Stimulated activated CD4-positive, alpha-beta T cell treated with anti-CD3 and anti-CD28 coated beads, Interleukin-15, amount 100 ng/mL, for 24 hours (primary cell): ENCODE measurements at places on chromosomes 1 and 21.

DNA sequence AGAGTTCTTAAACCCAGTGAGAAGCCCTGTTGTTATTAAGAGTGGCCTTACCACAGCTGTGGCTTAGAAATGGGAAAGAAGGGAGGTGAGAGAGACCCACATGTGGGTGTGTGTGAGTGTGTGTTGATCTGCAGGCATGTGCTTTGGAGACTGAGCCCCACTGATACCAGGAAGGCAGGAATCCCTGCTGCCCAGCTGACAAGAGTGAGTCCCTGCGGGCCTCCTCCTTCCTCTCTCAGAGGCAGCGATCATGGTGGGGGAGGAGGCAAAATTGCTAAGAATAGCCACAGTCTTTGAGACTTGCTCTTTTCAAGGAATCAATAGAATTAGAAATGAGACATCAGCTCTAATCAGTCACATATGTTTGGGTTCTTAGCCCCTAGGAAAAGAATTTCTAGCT lies 87.0 kb upstream of the WARS2 start:
- no peak for DNase-seq

DNA sequence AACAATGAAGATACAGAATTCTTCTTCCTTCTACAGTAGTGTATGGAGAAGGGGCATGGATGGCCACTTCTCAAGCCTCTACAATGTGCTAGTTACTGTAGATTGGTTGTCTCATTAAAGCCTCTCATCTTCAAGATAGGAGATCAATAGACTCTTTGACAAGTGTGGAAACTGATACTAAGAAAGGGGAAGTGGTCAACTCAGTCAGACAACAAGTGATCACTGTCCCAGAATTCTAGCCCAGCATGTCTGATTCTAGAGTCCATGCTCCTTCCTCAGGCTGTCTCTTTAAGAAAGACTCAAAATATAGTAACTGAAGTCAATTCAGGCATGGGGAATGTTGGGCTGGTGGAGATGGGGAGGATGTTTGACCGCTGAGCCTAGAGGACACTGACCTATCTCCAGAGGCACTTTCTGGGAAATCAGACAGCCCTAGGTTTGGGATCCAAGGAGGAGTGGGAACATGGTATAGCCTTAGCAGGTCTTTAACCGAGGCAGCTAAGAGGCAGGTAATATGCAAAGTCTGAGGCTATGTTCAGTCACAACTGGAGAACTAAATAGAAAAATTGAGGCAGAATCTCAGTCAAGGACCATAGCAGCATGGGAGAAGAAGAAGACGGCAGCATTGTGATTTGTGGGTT lies 39.3 kb upstream of the EYA3 start:
- no peak for DNase-seq

DNA sequence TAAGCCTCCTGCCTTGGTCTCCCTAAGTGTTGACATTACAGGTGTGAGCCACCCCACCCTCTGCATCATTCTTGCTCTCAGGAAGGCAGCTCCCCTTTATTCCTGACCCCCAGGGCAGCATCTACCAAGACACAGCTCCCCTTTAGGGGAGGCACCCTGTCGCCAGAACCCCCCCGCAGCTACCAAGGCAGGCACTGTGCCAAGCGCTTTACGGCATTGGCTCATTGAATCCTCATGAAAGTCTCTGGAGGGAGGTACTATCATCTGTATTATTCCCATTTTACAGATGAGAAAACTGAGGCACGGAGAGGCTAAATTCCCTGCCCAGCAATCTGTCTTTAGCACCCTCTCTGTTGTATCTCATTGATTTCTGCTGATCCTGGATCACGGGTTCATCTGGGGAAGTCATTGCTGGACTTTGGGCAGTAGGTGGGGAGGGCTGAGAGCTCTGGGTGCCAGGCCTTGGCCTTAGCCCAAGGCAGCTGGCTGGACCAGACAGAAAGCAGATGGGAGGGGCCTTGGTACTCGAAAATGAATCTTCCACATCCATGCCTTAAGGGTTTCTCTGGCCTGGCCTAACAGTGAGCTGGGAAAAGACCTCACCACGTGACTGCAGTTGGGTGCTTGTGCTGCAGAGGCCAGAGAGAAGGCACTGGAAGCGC lies 5.9 kb downstream of the PLOD1 start:
- no peak for DNase-seq

DNA sequence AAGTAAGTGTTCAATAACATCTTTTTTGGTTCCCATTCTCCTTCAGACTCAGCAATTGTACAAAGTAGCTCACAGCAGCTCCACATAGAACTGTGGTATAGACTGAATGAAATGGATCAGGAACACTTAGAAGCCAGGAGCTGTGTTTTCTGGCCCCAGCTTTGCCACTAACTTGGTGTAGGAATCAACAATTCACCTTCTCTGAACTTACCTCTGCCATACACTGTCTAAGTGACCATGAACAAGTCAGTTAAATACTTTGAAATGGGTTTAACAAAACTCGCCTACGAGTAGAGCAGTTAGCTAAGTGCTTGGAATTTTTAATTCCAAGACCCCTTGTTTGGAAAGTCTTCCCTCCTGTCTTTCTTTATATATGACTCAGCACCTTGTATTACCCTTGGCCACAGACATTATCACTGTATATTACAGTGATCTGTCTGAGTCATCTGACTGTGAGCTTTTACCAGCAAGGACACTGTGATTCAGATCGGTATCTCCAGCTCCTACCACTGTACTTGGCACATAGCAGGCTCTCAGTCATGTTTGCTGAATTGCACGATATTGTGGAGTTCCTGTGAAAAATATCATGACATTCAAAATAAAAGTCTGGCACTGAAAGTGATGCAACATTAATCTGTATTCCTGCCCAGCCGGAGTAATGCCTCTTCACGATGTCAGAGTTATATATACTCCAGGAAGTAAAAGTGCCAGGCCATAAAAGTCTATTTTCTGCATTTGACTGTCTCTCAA lies 101.7 kb upstream of the BEND5 start:
- no peak for DNase-seq

GRCh38 chr1:210257698-210258529 lies 25.3 kb downstream of the SERTAD4 start:
- no peak for DNase-seq

GRCh38 chr1:78045926-78046778 lies at the start of gene GIPC2:
TSS of gene GIPC2 (plus strand) at chr1:78045966. CDS start at chr1:78046095, 129 bp downstream.
- DNase-seq: peak; percentile 64

DNA sequence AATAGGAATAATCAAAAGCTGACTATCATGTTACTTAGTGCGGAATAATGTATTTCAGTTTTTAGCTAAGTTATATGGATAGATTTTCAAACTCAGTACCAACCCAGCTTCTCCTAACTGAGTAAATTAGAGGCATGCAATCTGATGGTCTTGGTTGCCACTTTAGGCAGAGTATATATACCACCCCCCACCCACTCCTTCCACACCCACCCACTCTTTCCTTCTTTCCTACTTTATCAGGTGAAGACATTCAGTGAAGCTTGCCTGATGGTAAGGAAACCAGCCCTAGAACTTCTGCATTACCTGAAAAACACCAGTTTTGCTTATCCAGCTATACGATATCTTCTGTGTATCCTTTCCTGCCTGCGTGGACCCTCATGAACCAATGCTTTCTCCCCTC lies 36.3 kb downstream of the DAP3 start:
- no peak for DNase-seq

- DNase-seq: no peak
Observed at GRCh38 chr1:17245816-17246325, 3.0 kb upstream of the PADI3 start.
